ENCODE measurements at places on chromosomes 6 and 20.

DNA sequence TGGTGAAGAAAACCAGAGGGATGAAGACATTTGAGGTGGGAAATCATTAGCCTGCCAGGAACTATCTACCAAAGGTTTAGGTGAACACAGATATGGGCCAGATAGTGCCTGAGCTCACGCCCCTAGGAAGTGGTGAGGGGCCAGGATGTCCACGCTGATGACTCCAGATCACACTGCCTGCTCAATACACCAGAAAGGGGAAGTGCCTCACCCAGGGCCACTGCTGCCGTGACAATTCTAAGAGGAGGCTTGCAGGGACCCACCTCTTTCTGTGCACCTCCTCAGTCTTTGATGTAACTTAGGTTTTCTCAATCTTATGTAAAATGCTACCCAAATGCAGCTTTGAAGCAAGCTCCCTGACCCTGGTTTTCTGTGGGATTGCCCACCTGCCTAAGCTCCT lies 5.4 kb upstream of the RAB44 start:
- DNase-seq: no peak

DNA sequence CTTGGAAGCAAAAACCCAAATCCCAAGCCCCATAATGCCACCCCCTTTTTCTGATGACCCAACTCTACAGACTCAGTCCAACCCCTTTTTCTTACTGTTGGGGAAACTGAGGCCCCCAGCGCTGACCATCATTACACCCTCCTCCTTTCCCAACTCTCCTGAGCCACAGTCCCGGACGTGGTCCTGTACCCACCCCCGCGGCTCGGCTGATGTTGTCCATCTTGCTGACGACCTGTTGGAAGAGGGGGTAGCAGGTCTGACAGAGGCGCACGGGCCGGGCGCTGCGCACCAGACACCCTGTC lies 533 bp downstream of the OSTM1 start:
- DNase-seq: no peak

DNA sequence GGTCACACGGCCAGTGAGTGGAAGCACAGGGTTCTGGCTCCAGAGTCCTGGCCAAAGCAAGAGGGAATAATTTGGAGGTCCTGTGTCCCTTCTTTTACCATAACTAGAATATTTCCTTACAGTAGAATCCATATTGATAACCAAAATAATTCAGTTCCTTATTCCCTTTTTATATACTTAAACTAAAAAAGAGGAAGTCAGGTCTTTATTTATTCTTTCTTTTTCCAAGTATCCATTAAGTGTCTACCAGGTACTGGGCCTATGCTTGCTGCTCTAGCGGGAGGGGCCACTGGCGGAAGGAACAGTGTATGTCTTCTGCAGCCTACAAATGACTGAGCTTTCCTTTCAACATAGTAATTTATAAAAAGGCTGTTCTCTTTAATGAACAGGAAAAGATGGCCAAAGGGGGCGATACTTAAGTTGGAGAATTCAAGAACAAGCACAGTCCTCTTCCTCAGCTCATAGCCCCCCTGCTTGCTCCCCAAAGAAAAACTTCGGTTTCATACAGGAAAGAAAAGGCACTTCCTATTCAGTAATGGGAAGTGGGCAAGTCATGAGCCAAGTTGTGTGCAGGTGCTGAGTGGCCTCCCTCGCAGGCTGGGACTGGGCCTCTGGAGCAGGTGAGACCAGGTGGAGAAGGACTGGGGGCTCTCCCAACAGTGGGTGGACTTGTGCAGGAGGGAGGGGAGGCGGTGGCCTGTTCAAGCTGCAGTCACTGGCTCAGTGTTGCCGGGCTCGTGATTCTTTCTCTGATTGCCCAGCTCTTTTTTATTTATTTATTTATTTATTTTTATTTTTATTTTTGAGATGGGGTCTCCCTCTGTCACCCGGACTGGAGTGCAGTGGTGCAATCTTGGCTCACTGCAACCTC lies 110.9 kb downstream of the ARMC2 start:
- DNase-seq: no peak

DNA sequence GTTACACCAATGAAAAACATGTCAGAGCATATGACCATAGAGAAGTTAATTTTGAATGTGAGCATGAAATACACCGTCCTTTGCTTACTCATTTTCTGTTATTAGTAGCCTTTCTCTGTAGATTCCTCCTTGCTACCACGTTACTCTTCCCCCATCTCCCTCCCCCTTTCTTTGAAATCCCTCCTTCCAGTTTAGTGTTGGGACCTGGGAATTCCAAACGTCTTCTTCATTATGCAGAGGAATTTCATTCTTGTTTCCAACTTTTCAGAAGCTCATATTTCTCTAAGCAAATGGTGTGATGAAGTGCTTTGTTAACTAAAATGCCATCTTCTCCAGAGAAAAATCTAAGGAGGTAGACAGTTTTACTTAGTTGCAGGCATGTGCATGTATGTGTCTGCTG lies 122.4 kb downstream of the MCHR2 start:
- DNase-seq: no peak

DNA sequence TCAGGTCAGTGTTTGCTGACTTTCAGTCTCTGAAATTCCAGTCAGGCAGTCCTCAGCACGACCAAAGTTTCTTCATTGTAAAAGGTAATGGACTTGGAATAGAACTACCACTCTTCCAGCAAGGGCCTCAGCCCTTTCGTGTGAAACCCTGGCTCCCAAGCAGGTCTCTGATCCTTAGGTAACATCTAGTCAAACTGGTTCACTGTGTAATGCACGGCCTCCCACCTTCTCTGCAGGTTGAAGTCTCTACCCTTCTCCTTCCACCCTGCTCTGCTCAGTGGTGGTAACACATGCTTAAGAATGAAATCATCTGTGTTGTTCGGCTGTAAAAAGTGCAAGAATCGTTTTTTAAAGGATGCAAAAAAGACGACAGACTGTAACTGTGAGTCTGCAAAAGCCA lies 287.2 kb upstream of the POU3F2 start:
- no peak for DNase-seq

GRCh38 chr20:48267860-48268633 lies 482.8 kb upstream of the SULF2 start:
- no peak for DNase-seq

DNA sequence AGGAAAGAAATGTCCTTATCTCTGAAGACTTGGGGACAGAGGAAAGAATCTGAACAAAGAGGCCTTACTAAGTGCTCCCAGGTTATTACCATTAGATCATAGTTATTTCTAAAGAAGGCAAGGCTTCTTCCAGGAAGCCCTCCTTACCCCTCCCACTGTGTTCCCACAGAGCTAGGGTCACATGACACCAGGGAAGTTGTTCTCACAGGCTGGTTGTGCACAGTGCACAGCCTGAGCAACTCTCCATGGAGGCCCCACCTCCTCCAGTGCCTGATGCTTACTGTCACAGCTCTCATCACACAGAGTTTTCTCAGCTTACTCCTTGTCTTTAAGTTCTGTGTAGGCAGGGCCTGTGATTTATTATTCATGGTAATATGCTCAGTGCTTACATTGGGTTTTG lies 68.9 kb upstream of the SCGN start:
- no peak for DNase-seq

GRCh38 chr6:161618831-161619454 lies 345.1 kb upstream of the AGPAT4 start:
- DNase-seq: no peak

- DNase-seq: no peak
These were observed 145.1 kb upstream of the PLN start for GRCh38 chr6:118403036-118403435.

DNA sequence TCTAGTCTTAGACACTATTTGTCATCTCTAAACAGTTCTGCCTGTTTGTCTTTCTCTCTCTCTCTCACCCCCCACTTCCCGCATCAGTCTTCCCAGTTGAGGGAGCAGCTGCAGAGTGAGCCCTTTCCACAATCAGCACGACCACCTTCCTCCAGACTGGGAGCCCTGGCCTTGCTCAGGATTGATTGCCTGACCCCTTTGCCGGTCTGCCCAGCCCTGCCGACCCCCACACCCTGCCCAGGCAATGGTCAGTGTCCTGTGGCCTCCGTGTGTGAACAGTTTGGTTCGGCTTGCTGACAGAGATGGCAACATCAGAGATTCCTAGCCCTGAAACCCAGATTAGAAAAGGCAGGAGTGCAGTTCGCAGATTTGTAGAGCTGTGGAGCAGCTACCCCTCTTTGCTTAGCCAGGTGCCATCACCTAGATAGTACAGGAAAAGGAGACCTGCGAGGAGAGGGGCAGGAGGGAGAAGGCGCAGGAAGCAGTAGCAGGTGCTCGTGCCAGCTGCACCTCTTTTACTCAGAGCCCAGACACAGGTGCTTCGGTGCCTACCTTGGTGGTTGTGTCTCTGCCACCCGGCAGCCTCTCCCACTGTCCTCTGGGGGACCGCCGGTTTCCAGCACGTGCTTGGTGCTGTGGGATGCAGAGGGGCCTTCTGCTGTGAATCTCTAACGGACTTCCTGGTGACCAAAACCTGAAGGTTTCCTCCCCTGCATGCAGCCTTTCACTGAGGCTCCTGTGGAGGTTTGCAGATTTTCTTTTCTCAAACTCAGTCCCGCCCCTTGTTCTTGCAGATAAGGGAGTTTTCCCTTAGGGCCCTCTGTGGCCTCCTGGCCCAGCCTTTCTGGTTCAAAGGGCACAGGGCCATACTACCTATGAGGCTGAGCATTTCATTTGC lies 92.4 kb downstream of the SCML4 start:
- DNase-seq: no peak

GRCh38 chr20:21083825-21084325 lies 22.3 kb downstream of the LINC00237 start:
- no peak for DNase-seq

DNA sequence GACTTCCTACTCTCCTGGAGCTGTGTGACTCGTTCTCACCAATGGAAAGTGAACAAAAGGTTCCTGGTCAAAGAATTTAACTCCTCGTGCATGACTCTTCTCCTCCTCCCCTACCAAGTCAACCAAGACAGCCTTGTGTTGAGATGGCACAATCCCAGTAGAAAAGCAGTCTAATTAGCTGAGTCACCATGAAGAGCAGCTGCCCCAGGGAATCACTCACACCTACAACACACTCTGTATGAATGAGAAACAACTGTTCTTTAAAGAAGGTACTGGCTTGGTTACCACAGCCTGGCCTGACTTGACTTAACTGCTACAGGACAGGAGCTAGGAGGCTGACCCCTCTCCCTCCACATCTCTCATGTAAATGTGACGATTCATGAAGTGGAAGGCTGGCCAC lies 2.9 kb upstream of the HLA-DOB start:
- no peak for DNase-seq

DNA sequence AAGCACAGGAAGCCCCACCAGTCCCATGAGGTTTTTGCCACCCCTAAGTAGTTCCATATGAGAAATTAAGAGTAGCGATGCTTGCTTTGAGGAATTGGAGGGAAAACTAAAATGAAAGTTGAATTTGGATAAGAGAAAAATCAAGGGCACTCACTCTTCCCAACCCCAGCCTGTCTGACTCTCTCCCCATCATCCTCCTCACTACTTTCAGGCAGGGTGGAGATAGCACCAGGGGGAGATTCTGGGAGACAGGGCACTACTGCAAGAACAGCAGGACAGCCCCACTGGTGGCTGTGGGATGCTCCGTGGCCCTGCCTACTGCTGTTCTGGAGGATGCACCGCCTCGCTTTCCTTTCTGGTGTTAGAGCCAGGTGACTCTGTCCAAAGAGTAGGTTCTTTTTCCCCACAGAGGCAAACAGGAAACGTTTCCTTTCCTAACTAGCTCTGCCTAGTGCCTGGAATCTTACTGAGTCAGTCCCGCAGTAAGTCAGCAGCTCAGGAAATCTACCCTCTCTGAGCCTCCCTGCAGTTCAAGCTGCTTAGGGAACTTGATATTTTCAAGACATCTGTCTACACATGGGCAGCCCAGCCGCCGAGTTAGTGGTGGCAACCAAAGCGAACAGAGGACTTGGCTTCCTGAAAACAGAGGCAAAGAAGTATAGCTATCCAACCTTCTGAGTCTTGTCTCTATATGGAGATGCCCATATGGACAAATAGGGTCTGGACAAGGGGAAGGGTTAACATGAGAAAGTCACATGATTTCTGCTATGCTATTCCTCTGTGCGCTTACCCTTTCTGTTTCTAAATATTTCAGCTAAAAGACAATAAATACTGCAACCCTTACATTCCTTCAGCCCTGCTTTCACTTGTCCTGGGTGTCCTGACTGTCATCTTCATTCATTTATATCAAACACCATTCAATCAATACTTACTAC lies 11.4 kb downstream of the HLA-E start:
- DNase-seq: no peak

- DNase-seq: no peak
These were observed 18.2 kb downstream of the GNAS-AS1 start for GRCh38 chr20:58832457-58832856.

GRCh38 chr20:53129563-53129962 lies 157.4 kb downstream of the TSHZ2 start:
- no peak for DNase-seq

DNA sequence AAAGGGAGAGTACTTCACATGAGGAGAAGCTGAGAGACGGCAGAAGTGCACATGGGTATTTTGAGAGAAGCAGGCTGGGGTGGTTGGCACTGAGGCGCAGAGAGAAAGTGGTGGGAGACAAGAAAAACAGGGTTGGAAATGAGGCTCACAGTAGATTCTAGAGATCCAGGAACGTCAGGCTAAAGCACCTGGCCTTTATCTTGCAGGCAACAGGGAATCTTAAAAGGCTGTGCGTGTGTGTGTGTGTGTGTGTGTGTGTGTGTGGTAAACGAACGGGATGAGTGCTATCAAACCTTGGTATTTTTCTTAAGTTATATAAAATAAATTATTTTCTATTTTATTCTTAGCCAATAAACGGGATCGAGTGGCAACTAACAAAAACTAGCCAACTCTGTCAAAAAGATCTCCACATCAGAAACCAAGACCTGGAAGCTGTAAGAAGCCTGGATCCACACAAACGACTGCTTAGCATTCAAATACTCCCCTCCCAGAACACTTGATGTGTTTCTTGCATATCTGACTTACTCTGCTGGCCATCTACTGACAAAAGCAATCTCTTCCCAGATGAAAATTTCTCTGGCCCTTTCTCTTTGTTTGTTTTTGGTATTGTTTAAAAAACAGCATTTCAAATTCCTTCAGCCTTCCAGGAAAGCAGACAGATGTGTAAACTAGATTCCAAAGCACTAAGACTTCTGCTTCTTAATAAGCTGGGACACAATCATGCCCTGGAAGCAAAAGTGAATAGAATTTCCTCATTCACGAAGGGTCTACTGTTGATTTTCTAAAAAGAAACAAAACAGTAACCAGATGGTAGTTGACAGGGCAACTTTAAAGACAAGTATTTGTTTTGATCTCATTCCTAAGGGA lies 44.8 kb upstream of the FABP7 start:
- no peak for DNase-seq
